ENCODE measurements at places on chromosomes 11 and 22. TPM values are rescaled to one million over a fixed set of nuclear protein-coding genes. Genes with fewer than 3 reads are reported as not detected.

DNA sequence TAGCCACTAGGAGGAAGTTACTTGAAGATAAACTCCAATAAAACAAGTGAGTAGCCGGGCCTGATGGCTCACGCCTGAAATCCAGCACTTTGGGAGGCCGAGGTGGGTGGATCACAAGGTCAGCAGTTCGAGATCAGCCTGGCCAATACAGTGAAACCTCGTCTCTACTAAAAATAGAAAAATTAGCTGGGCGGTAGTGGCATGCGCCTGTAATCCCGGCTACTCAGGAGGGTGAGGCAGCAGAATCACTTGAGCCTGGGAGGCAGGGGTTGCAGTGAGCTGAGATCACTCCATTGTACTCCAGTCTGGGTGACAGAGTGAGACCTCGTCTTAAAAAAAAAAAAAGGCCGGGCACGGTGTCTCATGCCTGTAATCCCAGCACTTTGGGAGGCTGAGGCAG is 34.0 kb upstream of the CLPB start:
- no peaks in the 10 kb centered on the region for H3K36me3 ChIP-seq
- H3K27me3 ChIP-seq: peaks cover 19% of the 10 kb centered on the region
- DNase-seq: no peak

- no peaks in the 10 kb centered on the region for H3K36me3 ChIP-seq
- H3K27me3 ChIP-seq: no peaks in the 10 kb centered on the region
- no peak overlapping the region for H3K4me3 ChIP-seq
- no peak overlapping the region for H3K27ac ChIP-seq
Measured at GRCh38 chr11:100810146-100810545, 123.1 kb downstream of the ARHGAP42 start.

GRCh38 chr11:102810950-102811660 is 13.1 kb upstream of the MMP1 start:
- no peaks in the 10 kb centered on the region for H3K4me1 ChIP-seq
- H3K27me3 ChIP-seq: no peaks in the 10 kb centered on the region
- peak; percentile 36 for DNase-seq

GRCh38 chr11:34585735-34586487 is 35.0 kb upstream of the EHF start:
- peak overlapping the region; percentile 44 for H3K27ac ChIP-seq
- H3K27me3 ChIP-seq: no peaks in the 10 kb centered on the region
- H3K36me3 ChIP-seq: no peaks in the 10 kb centered on the region
- peaks cover 3% of the 10 kb centered on the region for H3K4me1 ChIP-seq

GRCh38 chr22:33652615-33653014 is 267.7 kb downstream of the LARGE1 start:
- H3K4me1 ChIP-seq: peaks cover 17% of the 10 kb centered on the region
- H3K27ac ChIP-seq: peak overlapping the region; percentile 75
- H3K36me3 ChIP-seq: no peaks in the 10 kb centered on the region
- H3K4me3 ChIP-seq: no peak overlapping the region
- DNase-seq: peak; percentile 54
- no peaks in the 10 kb centered on the region for H3K27me3 ChIP-seq

DNA sequence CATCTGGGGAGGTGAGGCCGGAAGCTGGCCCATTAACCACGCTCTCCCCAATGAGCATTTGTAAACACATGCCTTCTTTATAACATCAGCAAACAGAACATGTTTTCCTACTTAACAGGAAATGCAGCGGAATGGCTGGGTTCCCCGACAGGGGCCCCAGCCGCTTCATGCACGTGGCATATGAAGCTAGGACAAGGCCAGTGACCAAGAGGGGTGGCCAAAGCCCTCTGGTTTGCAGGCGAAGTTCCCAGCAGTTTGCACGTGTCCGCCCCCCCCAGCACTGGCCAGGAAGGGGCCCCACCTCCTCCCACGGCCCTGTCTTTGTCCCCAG is 38.7 kb upstream of the LINC01488 start:
- DNase-seq: peak; percentile 80
- H3K36me3 ChIP-seq: no peaks in the 10 kb centered on the region
- peaks cover 30% of the 10 kb centered on the region for H3K4me1 ChIP-seq
- no peaks in the 10 kb centered on the region for H3K27me3 ChIP-seq

DNA sequence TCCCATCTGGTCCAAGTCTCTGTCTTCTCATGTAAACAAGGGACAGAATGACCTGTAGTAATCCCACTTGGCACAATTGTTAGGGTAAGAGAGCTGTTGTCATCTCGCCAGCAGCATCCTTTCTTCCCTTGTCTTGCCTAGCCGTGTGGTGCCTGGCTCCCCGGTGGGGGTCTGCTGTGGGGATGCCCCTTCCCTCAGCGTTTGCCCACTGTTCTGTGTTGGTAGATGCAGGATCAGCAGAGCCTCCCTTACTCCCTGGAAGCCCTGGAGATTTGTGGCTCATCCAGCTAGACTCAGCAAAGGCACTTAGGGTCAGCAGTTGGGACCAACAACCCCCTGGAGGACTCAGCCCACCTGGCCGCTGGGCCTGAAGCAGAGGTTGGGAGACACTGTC is 13.0 kb downstream of the ACO2 start:
- no peak overlapping the region for H3K27ac ChIP-seq
- H3K4me1 ChIP-seq: peaks cover 30% of the 10 kb centered on the region
- H3K27me3 ChIP-seq: no peaks in the 10 kb centered on the region
- H3K36me3 ChIP-seq: no peaks in the 10 kb centered on the region
- DNase-seq: no peak

ISX gene
- 17.7 TPM for polyA plus RNA-seq

SCGB1A1 gene
- polyA plus RNA-seq: not detected

- no peaks in the 10 kb centered on the region for H3K27me3 ChIP-seq
- H3K4me1 ChIP-seq: no peaks in the 10 kb centered on the region
Measured at GRCh38 chr11:85961930-85962363, 106.8 kb downstream of the CCDC83 start.

NXPE2 gene
- not detected for polyA plus RNA-seq

DNA sequence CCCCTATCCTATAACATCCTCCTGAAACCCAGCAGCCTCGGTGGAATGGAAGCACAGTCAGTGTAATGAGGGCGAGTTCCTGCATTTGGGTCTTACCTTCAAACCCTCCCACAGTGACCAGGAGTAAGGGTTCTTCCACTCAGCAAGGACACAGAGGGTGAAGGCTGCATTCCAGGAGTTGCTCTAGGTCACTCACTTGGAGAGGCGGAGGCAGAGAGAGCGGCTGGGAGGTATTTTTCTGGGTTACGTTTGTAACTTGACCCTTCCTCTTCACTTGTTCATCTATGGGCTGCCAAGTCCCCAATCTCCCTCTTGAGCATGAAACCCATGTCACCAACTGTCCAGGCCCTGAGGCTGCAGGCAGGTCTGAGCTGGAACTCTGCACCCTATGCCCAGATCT is 36.8 kb upstream of the SHISAL1 start:
- no peak overlapping the region for H3K27ac ChIP-seq
- no peak overlapping the region for H3K4me3 ChIP-seq
- no peaks in the 10 kb centered on the region for H3K36me3 ChIP-seq
- H3K4me1 ChIP-seq: peaks cover 16% of the 10 kb centered on the region

Data from hepatocyte (in vitro differentiated cells).